CD4-positive, alpha-beta T cell treated with Interleukin-17A for 4 hours (primary cell): ENCODE measurements at places on chromosomes 2 and 18.

GRCh38 chr2:120502761-120503160 lies 156.8 kb downstream of the INHBB start:
- DNase-seq = no peak

GRCh38 chr2:224927011-224927410 lies 115.3 kb downstream of the DOCK10 start:
- DNase-seq = no peak

DNA sequence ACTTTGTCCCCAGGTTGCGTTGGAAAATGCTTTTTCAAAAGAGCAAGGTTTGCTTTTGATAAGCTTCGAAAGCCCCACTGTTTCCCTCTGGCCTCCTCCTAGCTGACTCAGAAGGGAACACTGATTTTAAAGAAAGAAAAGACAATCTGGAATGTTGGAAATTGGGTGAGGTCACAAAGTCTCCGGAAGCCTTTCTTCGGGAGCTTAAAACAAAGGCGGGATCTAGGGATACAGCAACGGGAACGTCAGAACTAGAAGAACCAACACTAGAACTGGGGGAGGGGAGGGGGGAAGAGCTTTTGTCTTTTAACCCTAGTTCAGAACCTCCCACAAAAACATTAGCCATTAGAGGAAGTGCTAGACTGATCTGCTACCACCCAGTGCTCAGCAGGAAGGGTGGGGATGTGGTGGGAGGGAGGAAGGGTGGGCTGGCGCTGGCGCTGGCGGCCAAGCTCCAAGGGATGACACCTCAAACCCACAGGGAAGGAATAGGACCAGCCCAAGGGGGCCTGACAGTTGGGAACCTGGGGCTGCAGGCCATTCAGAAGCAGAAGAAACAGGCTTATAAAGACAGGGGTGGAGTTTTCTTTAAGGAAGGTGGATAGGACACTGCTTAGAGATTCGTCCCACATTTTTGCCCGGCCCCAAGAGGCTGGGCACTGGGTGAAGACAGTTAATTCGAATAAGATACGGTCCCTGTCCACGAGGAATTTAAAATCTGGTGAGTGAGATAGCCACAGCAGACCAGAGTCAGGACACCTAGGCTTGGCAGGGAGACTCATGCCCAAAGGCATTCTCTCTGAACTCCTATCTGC lies 1.7 kb downstream of the TMSB10 start:
- DNase-seq = peak; percentile 73

GRCh38 chr2:48574353-48575287 lies 43.0 kb upstream of the GTF2A1L start:
- DNase-seq = no peak

DNA sequence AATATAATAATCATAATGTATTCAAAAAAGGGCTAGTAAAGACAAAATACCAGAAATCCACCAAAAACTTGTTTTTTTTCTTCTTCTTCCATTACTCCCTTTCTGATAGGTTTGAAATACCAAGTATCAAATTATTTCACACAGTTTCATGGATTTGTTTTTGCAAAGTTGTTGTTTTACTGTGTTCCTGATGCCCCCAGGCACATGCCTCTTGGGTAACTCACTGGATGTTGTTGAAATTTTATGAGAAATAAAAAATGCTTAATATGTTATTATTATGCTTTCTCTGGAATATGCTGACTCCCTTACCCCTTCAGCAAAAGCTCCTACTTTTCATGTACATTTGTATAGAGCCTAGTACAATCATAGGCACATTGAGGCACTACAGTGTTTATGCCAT lies 419.6 kb downstream of the NRXN1 start:
- DNase-seq = no peak

DNA sequence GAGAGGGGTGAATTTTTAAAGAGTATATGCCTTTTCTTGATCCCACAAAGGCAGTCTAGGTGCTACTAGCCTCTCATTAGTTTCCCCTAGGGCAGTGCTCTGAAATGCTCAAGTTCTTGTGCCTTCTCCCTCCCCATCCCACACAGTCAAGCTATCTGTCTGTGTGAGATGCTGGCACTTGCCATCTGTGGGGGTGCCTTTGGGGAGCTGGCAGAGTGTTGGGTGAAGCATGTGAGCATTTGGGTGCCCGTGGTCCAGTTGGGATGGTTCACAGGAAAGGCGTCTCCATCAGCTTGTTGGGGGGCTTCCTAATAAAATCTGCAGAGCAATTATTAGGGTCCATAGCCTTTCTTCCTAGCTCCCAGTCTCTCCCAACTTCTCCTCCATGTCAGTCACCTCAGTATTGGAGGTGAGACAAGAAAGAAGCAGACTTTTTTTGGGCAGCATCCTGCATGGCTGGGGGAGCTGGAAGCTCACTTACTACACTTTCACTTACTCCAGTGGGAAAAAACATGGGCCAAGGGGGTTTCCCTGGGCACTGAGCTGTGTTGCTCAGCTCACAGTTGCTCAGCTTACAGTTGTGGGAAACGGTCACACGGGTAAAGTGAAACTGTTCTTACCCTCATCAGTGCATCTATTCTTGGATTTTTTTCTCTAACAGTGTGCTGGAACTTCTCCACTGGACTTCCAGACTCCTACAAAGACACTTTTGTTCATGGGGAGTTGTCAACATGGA lies 29.3 kb downstream of the COLEC11 start:
- DNase-seq = no peak

DNA sequence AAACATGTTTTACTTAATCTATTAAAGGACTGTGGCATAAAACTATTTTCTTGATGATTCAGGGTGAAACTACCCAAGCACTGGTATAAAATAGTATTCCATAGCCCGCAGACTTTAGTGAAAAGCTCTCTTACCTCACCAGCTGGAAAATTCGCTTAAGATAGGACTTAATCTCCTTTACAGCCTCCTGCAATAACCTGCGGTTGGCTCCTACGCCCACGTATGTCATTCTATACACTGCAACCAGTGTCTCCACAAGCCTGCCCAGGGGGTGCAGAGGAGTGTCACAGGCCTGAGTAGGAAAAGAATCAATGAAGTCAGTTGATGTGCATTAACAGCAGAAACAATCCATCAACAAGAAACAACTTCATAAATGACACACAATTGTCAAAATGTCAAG lies 11.3 kb upstream of the MPP4 start:
- no peak for DNase-seq

- no peak for DNase-seq
These were observed 201.1 kb upstream of the COL3A1 start for GRCh38 chr2:188773075-188773474.

DNA sequence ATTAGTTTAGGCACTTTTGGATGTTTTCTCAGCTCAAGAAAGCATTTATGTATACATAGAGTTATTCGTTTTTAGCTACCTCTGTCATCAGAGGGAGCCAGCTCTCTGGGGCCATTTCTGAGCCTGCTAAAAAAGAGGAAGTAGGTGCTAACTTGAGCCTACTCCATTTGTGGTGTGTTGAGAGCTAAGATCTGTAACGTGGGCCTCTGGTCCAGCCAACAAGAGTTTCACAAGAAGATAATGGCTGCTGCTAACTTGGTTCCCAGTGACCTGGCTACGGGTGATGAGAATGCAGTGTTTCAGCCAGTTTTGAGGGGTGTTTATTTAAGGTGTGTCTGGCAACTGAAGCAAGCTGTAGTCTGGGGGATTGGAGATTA lies 182.5 kb downstream of the PRKCE start:
- DNase-seq = no peak

DNA sequence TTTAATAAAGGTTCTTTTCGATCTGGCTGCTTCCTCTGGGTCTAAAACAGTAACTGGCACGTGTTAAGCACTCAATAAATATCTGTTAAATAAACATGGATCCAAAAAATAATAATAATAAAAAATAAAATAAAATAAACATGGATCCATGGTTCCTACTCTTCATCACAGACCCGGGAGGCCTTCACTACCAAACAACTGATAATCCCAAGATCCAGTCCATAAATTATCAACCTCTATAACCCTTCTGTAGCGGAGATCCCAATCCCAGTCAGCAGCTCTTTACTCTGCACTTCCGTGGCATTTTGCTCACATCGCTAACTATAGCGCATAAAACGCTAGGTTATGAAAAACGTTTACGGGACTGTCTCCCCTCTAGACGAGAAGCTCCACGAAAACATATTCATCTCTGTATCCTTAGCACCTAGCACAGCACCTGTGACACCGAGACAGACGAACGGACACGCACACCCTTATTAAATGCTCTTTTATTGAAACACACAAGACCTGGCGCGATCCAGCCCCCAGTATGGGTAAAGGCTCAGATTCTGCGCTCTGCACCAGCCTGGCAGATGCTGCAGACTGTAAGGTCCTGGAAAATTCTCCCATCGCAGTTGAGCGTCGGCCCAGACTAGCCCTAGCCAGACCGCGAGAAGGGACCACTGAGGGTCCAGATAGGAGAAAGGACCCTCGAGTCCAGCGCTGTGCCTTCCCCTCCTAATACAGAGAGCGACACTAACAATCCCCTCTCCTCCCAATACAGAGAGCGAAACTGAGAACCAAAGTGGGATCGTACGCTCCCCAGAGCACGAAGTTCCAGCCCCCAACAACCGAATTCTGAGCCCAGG lies 770 bp downstream of the NBAS start:
- DNase-seq = peak; percentile 15

- DNase-seq = no peak
These were observed 38.5 kb upstream of the SPTBN1 start for GRCh38 chr2:54417577-54417976.

GRCh38 chr2:59395119-59395518 lies 1154.0 kb upstream of the FANCL start:
- DNase-seq = no peak

DNA sequence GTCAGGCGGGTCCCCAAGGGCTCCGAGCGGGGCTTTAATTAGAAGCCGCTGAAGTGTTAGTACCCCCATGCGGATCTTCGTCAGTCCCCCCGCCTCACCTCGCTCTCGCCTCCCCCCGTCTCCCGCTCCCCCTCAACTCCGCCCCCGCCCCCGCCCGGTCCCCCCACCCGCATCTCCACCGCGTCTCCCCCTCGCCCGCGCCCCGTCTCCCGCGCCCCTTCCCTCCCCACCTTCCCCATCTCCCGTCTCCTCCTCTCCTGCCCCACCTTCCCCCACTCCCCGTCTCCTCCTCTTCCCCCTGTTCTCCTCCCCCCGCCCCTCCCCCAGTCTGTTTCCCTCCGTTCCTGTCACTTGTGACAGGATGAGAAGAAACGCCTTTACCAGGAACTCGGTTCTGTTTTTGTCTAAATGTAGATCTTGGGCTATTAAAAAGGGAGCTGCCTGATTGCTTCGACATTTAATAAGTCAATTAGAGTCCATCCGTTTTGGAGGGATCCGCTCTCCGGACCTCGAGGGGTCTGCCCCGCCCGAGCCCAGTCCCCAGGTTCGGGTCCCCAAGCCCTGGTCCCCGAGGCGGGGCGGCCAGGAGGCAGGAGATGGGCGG lies 969 bp upstream of the ALKAL2 start:
- no peak for DNase-seq
